Dermis microvascular lymphatic vessel endothelial cell (primary cell): ENCODE measurements at places on chromosomes 3 and 15. TPM values are rescaled to one million over a fixed set of nuclear protein-coding genes. Genes with fewer than 3 reads are reported as not detected.

The NECTIN3 gene
- 35.7 and 48.8 TPM in 2 replicates for total RNA-seq

The SI gene
- total RNA-seq = not detected in 2 replicates

The GOLGA8R gene
- total RNA-seq = 0.25 and 0.26 TPM in 2 replicates

The FBXL22 gene
- under 0.01 and 0.13 TPM in 2 replicates for total RNA-seq

The EOMES gene
- total RNA-seq = not detected in 2 replicates

The TMEM89 gene
- total RNA-seq = 0.13 TPM in 1 of 2 replicates, not detected in the other

The QARS1 gene
- 339 and 536 TPM in 2 replicates for total RNA-seq

The KCNAB1 gene
- total RNA-seq = under 0.01 and 1.6 TPM in 2 replicates

The SLC27A2 gene
- total RNA-seq = 3.6 and 3.7 TPM in 2 replicates

The APOD gene
- 12.9 and 14.5 TPM in 2 replicates for total RNA-seq

The PARP15 gene
- total RNA-seq = 0.39 and 1.0 TPM in 2 replicates

The TNNC1 gene
- 0.13 TPM in 1 of 2 replicates, not detected in the other for total RNA-seq

The PLXNB1 gene
- total RNA-seq = 13.9 and 20.5 TPM in 2 replicates

The SNTN gene
- not detected in 2 replicates for total RNA-seq

The HAUS2 gene
- 18.1 and 26.8 TPM in 2 replicates for total RNA-seq

The EPHA3 gene
- total RNA-seq = not detected in 2 replicates

The HHLA2 gene
- not detected in 2 replicates for total RNA-seq

The IL17RB gene
- total RNA-seq = 0.13 TPM in 2 replicates

The BFSP2 gene
- not detected in 2 replicates for total RNA-seq

The SERPINI2 gene
- not detected in 2 replicates for total RNA-seq

The SIDT1 gene
- total RNA-seq = under 0.01 TPM in 1 of 2 replicates, not detected in the other

The ZPLD1 gene
- total RNA-seq = not detected in 2 replicates

The SCAP gene
- 39.2 and 55.9 TPM in 2 replicates for total RNA-seq

The CCR2 gene
- not detected in 2 replicates for total RNA-seq

The TNIK gene
- 13.9 and 18.9 TPM in 2 replicates for total RNA-seq

The FAM3D gene
- 0.13 and 0.26 TPM in 2 replicates for total RNA-seq

The TIMP4 gene
- 0.51 and 0.64 TPM in 2 replicates for total RNA-seq

The RASGRF1 gene
- 0.51 and 2.5 TPM in 2 replicates for total RNA-seq

The TM4SF4 gene
- total RNA-seq = not detected in 2 replicates

The CYP1A1 gene
- 21.6 and 39.8 TPM in 2 replicates for total RNA-seq
